ENCODE measurements at places on chromosomes 3 and 15.

DNA sequence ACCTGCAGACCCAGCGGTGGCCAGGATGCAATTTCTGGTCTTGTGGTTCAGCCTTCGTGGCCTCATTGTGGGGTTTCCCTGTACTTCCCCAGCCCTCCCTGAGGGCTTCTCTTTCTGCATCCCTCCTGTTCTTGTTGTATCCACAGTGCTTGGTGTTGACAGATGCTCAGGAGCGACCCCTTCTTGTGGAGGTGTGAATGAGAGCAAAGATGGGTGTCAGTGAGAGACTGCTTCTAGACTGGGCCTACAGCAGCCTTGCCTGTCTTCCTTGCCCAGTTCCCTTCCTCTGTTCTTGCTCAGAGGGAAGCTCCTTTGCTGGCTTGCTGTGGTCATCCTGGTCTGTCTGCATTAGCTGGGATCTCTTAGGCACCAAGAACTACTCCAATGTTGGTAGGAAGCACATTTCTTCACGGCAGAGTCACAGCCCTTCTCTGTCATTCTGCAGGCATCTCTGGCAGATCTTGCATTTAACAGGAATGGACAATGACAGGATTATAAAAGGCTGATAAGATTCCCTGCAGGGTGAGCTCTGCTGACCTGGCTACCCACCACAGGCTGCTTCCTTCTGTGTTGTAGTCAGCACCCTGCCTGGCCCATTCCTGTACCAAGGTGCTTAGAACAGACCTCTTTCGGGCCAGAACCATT lies 317.8 kb upstream of the C2CD4B start:
- no peak for DNase-seq

DNA sequence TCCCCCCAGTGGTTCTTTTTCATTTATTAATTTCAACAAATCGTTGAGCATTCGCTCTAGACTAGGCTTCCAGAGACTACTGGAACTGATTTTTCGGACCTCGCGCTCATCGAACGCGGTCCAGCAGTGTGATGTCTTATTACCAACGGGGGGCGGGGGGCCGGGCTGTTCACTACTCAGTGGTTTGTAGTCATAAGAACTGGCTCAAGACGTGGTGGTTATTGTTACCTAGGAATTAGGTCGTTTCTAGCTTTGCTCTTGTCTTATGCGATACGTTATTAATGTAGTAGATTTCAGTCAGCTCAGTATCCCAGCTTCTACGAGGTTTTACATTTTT lies 858 bp downstream of the RBM5 start:
- no peak for DNase-seq

GRCh38 chr15:39139431-39140059 lies 441.3 kb upstream of the THBS1 start:
- DNase-seq = no peak

- DNase-seq = no peak
These were observed 61.7 kb downstream of the TAMM41 start for GRCh38 chr3:11784971-11785377.

DNA sequence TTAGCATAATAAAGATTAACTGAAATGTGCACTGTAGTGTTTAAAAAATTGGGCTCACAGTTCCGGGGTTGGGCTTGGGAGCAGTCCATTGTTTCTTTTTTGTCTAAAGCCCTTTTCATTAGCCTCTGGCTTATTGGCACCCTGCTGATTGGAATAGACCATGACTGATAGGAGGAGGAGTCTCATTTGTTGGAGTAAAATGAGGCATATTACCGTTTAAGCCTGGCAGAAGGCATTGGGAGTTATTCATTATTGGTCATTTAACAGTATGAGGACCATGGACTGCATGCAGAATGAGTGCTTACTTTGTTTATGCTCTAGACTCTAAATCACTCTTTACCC lies 139.0 kb upstream of the CGNL1 start:
- no peak for DNase-seq

GRCh38 chr15:69593981-69594966 lies 141.7 kb downstream of the RPLP1 start:
- no peak for DNase-seq

GRCh38 chr15:73881579-73882320 lies 8.4 kb downstream of the TBC1D21 start:
- DNase-seq = no peak

DNA sequence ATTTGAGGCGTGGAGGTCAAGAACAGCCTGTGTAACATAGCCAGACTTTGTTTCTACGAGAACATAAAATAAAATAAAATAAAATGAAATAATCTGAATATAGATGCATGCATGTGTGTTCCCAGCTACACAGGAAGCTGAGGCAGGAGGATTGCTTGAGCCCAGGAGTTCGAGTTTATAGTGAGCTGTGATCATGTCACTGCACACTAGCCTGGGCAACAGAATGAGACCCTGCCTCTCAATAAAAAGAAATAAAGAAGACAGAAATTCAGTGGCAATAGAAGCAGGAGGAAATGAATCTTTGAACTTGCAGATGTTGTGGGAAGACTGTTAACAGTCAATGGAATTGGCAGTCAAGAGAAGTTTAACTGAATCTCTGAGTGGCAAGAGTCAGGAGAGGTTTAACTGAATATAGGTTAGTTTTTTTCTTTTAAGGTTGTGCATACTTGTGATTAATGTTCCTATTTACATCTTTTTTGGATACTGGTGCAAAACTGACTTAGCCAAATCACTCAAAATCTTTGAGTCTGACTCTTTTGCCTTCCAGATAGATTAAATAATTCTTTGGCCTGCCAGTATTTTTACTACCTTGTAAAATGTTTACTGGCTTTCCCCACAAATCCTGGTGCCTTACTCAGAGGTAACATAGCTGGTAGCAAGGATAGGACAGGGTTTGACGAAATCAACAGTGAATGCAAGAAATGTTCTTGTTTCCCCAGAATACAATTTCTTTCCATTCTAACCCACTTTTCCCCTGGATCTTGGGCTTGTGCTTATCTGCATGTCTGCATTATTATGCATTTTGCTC lies 361.4 kb downstream of the PDCD6IP start:
- DNase-seq = no peak

- no peak for DNase-seq
These were observed 330.7 kb upstream of the TRIM42 start for GRCh38 chr3:140347151-140347550.
